ENCODE measurements at places on chromosomes 4 and X. TPM values are rescaled to one million over a fixed set of nuclear protein-coding genes. Genes with fewer than 3 reads are reported as not detected.

BEX1 gene
- not detected for total RNA-seq

DNA sequence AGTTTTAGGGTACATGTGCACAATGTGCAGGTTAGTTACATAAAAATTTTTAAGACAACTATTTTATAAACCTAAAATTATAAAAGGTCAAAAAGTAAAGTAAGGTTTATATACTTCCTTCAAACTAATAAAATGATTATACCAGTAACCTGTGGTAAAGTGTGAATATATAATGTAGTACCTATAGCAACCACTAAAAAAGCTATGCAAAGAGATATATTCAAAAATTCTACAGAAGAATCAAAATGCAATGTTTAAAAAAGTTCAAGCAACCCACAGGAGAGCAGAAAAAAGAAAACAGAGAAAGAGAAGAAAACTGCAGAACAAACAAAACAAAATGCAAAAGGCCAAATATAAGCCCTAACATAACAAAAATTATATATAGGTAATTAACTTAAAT lies 379.5 kb upstream of the GALNTL6 start:
- H3K36me3 ChIP-seq, result no peaks in the 10 kb centered on the region
- no peak overlapping the region for H3K4me3 ChIP-seq
- DNase-seq, result no peak
- H3K4me1 ChIP-seq, result no peaks in the 10 kb centered on the region
- H3K27me3 ChIP-seq, result no peaks in the 10 kb centered on the region

GRCh38 chr4:42296196-42296595 lies 101.1 kb upstream of the SHISA3 start:
- peaks cover 9% of the 10 kb centered on the region for H3K27me3 ChIP-seq
- no peak overlapping the region for H3K4me3 ChIP-seq
- H3K27ac ChIP-seq, result no peak overlapping the region
- DNase-seq, result no peak
- no peaks in the 10 kb centered on the region for H3K36me3 ChIP-seq
- H3K4me1 ChIP-seq, result no peaks in the 10 kb centered on the region

CORIN gene
- 0.22 TPM for total RNA-seq

DNA sequence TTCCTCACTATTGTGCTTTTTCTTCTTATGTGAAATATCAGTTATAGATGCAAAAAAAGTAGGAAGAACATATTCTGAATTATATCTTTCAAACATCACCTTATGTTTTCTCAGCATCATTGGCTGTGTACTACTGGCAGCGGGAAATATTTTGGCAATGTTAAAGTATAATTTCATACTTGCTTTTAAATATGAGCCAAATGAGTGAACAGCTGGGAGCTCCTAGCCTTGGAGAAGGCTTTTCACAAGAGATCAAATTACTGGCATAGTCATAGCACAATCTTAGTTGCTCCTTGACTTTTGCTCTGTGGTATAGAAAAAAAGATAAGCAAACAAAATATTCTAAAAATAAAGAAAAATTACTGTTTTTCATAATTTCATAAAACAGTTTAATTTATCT lies 1575.8 kb upstream of the PABPC4L start:
- no peaks in the 10 kb centered on the region for H3K4me1 ChIP-seq
- H3K36me3 ChIP-seq, result no peaks in the 10 kb centered on the region
- H3K4me3 ChIP-seq, result no peak overlapping the region
- no peaks in the 10 kb centered on the region for H3K27me3 ChIP-seq
- no peak overlapping the region for H3K27ac ChIP-seq

DNA sequence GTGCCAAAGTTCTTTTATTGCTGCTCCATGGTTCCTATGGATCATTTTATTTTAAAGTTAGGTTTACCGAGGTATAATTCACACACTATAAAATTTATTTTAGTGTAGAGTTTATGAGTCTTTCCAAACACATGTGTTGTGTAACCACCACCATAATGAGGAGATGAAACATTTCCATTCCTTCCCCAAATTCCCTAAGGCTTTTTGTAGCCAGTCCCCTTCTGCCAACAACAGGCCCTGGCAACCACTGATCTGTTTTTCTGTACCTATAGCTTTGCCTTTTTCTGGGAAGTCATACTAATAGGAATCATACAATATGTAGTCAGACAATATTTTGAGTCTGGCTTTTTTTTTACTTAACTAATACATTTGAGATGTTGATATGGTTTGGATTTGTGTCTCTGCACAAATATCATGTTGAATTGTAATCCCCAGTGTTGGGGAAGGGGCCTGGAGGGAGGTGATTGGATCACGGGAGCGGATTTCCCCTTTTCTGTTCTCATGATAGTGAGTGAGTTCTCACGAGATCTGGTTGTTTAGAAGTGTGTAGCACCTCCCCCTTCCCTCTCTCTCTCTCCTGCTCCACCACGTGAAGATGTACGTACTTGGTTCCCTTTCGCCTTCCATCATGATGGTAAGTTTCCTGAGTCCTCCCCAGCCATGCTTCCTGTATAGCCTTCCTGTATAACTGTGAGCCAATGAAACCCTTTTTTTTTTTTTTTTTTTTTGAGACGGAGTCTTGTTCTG lies 59.6 kb upstream of the DHX15 start:
- H3K36me3 ChIP-seq, result no peaks in the 10 kb centered on the region
- DNase-seq, result no peak
- peaks cover 12% of the 10 kb centered on the region for H3K27me3 ChIP-seq
- H3K4me1 ChIP-seq, result no peaks in the 10 kb centered on the region

PHOX2B gene
- total RNA-seq, result not detected

GRCh38 chrX:47568656-47569295 lies 7.8 kb downstream of the ARAF start:
- no peak overlapping the region for H3K4me3 ChIP-seq
- no peak overlapping the region for H3K27ac ChIP-seq
- peak; percentile 28 for DNase-seq
- no peaks in the 10 kb centered on the region for H3K27me3 ChIP-seq
- H3K4me1 ChIP-seq, result peaks cover 22% of the 10 kb centered on the region

GYG2 gene
- not detected for total RNA-seq

MAGEC2 gene
- not detected for total RNA-seq

DNA sequence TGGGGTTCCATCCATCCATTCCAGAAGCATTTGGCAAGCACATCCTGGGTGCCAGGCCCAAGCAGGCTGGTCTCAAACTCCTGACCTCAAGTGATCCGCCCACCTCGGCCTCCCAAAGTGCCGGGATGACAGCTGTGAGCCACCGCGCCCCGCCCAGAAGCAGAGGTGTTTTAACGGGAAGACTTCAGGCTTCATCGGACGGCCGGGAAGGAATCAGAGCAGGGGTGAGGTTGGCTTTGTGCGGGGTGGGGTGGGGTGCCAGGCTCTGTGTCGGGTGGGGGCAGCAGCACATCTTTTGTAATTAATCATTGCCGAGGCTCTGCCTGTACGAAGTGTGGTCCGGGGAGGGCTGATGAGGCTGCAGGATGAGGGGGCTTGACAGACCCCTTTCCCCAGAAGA lies 5.1 kb upstream of the SLC25A6 start:
- peaks cover 30% of the 10 kb centered on the region for H3K4me1 ChIP-seq
- H3K27ac ChIP-seq, result peak overlapping the region; percentile 50
- H3K4me3 ChIP-seq, result no peak overlapping the region
- no peak for DNase-seq

SHROOM4 gene
- not detected for total RNA-seq

CXorf49 gene
- total RNA-seq, result not detected

DNA sequence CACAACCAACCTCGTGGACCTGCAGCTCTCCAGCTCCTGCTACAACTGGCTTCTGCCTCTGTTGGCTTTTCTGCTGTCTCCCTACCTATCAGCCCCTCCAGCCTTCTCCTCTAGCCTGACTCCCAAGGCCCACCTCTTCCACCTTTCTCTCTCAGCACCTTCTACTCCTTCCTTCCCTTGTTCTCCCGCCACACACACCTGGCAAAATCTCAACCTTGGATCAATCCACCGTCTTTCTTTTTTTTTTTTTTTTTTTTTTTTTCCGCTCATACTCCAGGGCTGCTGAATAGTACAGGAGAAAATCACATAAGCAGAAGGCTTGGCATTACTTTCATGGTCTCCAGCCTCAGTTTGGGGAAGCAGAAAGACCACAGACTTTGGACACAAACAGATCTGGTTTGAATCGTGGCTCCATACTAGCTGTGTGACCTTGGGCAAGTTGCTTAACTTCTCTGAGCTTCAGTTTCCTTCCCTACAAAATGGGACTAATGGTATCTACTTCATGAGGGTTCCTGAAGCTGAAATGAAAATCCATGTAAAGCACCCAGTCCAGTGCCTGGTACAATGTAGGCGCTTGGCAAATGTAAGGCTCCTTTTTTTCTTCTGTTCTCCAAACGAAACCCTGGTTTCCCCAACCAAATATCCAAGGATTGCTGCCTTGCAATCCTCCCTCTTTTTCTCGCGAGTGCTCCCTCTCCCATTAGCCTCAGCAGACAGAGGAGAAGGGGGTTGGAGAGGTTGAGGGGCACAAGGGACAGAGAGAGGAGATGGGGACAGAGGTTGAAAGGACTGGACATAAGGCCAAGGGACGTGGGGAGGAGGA lies 1.7 kb downstream of the FGD1 start:
- peaks cover 6% of the 10 kb centered on the region for H3K4me1 ChIP-seq
- no peak overlapping the region for H3K27ac ChIP-seq
- peaks cover 3% of the 10 kb centered on the region for H3K36me3 ChIP-seq
- peaks cover 32% of the 10 kb centered on the region for H3K27me3 ChIP-seq

DNA sequence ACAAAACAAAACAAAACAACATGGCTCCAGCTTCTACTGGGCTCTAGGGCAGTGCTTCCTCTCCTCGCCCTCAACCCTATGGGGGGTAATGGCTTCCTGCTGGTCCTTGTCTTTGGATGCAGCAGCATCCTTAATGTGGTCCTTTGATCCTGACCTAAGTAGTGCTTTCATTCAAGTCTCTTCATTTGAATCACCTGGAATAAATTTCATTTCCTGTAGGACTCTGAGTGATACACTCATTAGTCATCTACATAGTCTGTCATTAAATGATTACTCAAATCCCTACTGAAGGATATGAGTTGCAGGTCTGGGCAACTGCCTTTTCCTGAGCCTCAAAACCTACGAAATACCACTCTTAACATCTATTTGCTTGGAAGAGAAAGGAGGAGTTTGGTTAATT lies 54.5 kb downstream of the RHOH start:
- DNase-seq, result no peak
- H3K36me3 ChIP-seq, result peaks cover 35% of the 10 kb centered on the region
- no peak overlapping the region for H3K4me3 ChIP-seq
- no peak overlapping the region for H3K27ac ChIP-seq

GRCh38 chr4:154683956-154684681 lies 59.7 kb upstream of the LRAT start:
- no peaks in the 10 kb centered on the region for H3K36me3 ChIP-seq
- DNase-seq, result no peak
- H3K27ac ChIP-seq, result no peak overlapping the region
- no peaks in the 10 kb centered on the region for H3K4me1 ChIP-seq

Measured in activated CD4-positive, alpha-beta T cell treated with anti-CD3 and anti-CD28 coated beads, Interleukin-2, amount 10 ng/mL, durations not matched to agents 7 days and 5 days (primary cell).